Neural progenitor cell (in vitro differentiated cells): ENCODE measurements at places on chromosomes 3 and 15.

DNA sequence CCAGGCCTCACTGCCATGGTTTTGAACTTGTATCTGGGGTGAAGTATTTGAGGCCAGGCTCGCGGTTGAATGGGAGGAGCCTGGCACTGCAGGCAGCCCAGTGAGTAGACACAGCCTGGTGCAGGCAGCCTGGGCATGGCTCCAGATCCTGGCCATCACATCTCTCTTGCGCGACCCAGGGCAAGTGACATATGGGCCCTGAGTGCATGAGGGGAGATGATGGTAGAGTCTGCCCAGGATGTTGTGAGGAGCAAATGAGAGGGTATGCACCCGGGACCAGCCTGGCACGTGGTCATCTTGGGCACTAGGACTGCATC lies 103.5 kb downstream of the TBC1D2B start:
- DNase-seq, result no peak

- DNase-seq, result no peak
These were observed 53.9 kb upstream of the GRM7 start for GRCh38 chr3:6806991-6807390.

GRCh38 chr3:138477120-138477519 lies 42.7 kb downstream of the ESYT3 start:
- no peak for DNase-seq

- DNase-seq, result no peak
These were observed 15.9 kb downstream of the SCG3 start for GRCh38 chr15:51697163-51697562.

DNA sequence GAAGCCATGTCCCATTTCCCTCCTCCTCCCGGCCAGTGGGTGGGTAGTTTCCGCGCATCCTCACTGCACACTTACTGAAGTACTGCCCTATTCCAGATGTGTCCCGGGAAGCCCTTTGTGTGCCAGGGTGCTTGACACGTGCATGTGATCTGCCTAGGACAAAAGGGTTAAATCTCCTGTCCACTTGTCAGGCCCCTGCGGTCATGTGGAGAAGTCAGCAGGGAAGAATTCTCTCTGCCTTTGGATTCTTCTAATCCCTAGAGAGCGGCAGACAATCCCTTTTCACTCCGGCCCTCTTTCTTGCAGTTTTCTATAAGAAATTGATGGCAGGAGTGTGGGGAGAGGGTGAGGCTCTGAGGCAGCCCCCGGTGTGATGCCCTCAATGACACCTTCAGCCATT lies 19.8 kb downstream of the ST8SIA2 start:
- peak; percentile 94 for DNase-seq

GRCh38 chr3:184552296-184552695 lies 9.3 kb upstream of the EPHB3 start:
- DNase-seq, result no peak

DNA sequence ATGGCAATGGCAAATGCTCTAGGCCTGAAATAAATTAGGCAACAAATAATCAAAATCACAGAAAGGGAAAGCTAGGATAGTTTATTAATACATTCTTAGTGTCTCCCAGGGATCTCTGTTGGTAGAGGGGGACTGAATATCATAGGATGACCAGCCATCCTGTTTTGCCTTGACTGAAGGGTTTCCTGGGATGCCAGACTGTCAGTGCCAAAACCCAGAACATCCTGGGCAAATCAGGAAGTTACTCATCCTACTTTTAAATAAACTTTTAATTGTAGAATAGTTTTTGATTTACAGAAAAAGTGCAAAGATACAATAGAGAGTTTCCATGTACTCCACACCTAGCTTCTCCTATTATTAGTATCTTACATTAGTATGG lies 21.8 kb upstream of the SIAH2 start:
- DNase-seq, result no peak

- DNase-seq, result no peak
These were observed 39.3 kb downstream of the ADCY5 start for GRCh38 chr3:123409443-123410148.

GRCh38 chr3:152772674-152773225 lies 62.2 kb upstream of the P2RY1 start:
- no peak for DNase-seq

DNA sequence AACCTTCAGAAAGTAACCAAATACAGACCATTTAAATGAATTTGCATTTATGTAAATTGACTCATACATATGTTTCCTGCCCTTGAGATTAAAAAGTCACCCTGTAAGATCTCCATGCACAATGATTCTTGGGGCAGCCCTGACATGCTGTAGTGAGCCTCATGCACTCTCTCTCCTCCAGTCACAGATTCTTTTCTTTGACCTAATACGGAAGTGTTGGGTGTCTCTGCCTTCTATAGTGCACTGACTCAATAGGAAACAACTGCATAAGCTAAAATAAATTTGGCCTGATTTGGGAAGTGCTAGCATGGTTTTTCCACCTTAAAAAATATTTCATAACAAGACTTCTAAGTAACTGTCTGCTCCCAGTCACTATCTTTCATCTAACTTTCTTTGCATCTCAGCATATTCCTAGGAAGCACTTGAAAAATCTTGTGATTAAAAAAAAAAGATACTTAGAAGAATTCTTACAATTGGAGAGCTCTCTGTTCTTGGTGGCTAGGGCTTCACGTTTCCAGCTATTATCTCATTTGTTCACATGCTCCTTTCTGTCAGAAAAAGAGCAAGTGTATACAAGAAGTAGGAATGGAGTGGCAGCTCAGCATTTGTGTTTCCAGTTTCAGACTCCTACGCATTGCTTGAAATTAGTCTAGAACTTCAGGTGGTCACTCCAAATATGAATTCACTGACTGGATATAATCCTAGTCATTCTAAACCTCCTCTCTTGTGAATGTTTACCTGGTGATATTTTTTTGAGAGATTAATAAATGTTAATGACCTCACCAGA lies 207.9 kb upstream of the COL8A1 start:
- no peak for DNase-seq

DNA sequence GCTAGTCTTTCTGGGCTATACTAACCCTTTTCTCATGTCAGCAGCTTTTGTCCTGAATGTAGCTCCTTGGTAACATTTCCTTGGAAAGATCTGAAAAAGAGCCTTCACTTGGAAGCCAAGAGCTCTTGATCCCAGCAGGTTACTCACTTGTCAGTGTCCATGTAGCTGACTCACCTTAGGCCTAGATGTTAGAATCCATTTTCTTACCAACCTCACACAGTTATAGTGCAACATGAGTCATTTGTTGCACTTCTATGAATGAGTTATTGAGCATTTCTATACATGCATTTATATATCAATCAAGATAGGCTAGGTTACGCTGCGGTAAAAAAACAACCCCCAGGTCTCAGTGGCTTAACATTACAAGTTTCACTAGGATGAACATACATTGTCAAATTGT lies 106.8 kb upstream of the SLC7A14 start:
- DNase-seq, result no peak

- DNase-seq, result no peak
These were observed 105.6 kb upstream of the BFSP2 start for GRCh38 chr3:133294253-133294652.

DNA sequence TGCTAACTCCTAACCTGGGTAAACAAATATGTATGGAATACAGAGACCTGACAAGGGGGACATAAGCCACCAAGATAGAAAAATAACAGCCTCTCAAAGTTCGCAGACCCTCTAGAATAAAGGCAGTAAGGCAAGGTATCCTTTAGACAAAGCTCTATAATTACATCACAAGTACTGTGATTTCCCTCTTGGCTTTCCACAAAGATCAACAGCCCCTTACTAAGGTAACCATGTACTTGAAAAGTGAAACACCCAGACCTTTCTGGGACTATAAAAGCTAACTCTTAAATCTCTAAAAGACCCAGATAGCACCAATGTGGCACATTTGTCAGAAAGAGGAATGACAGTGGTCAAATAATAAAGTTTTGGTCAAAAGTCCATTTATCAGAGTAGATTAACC lies 51.9 kb downstream of the TBL1XR1 start:
- no peak for DNase-seq

DNA sequence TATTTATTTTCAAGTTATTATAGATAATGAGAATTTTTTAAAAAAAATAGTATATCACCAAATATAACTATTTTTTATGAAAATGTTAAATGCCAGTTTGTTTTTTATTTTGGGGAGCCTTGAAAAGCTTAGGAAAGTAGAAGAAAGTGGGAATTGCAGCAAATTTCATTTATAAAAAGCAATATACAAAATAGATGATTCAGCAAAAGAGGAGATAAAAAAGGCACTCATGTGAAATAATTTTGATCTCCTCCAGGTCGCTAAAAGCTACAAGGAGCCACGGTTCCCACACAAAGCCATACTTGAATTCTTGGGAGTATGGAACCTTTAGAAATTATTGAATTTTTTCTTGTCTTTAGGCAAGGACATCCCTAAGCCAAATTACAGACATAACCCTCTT lies 625.0 kb upstream of the SGO1 start:
- DNase-seq, result no peak

DNA sequence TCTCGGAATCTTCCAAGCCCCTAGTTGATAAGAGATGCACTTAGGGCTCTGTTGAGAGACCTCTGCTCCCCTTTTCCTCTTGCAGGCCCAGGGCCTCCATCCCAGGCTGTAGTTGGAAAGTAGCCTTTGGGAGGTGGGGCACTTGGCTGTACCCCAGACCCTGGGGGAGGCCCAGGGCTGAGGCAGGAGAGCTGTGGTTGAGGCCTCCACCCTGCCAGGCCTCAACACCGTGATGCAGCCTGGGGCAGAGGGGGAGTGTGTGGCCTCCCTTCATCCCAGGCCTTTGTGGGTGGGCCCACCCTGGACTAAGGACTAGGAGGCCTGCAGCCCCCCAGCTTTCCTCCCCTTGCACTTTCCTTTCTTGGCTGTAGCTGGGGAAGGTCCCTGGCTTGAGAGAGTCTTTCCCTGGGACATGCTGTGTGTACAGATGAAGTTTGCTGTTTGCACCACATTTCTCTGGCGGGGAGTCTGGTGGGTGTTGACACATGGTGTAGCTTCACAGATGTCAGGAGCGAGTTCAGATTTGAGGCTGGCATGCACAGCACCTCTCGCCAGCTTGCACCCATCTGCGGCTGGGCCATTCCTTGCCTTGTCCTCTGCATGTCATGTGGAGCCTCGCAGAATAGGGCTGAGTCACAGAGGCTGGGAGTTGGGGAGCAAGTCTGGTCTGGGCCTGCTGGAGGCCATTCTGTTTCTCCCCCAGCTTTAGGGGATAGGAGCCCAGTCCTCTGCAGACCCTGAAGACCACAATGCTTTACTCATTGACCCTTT lies 13.7 kb downstream of the PLEKHO2 start:
- DNase-seq, result peak; percentile 1

DNA sequence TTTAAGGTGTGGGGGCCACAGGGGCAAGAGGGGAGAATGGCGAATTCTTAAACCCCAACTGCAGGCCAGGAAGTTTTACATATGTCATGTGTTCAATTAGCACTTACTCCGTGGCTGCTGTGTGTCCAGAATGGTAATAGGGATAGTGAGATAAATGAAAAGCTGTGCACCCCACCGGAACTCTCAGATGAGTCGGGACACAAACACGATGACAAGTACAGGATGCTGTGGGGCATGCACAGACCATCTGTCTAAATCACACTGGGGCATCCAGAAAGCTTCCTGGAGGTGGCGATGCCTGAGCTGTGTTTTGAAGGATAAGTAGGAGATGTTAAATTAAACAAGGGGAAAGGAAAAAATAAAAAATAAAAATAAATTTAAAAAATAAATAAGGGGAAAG lies 18.3 kb upstream of the TMEM158 start:
- no peak for DNase-seq

DNA sequence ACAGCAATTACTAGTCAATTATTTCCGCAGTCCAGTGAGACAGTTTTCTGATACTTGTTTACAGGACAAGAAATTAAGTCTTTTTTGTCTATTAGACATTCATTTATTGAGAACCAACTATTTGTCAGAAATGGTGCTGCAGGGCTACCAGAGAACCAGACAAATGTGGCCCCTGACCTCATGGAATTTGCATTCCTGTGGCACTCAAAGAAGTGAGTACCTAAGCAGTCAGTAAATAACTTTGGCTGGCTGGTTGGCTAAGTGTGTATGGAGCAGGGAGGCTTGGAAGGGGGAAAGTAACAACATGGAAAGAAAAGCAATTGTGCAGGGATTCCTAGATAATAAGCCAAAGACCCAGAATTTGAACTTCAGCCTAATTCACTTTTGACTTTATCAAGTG lies 837.0 kb upstream of the CFAP20DC start:
- no peak for DNase-seq

DNA sequence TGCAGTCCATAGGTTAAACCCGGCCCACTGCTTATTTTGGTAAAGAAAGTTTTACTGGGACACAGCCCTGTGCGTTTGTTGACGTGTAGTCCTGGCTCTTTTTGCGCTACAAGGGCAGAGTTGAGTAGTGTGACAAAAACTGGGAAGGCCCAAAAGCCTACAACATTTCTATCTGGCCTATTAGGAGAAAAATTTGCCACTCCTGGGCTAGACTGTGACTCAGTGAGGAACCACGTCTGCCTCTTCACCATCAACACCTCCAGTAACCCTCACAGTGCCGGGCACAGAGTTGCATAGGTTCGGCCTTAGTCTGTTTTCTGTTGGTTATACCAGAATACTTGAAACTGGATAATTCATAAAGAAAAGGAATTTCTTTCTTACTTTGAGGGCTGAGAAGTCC lies 110.3 kb downstream of the TOP2B start:
- DNase-seq, result no peak

DNA sequence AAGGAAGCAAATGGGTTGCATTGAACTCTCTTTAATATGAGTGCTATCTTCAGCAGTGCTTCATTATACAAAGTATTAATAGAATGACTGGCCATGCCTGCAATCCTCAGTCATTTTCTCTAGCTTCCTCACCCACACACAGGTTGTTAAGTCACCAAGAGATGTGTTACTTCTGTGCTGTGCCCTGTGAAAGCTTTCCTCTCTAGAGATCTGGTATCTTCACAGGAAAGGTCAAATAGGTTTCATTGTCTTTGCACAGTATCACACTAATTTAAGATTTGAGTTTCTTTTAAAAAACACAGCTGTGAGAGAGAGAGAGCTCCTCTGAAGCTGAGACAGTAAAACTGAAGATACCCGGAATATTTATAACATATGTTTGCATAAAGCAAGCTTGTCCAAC lies 278.6 kb downstream of the CNTN4 start:
- DNase-seq, result no peak

GRCh38 chr3:37813403-37813802 lies 48.3 kb upstream of the CTDSPL start:
- DNase-seq, result no peak

DNA sequence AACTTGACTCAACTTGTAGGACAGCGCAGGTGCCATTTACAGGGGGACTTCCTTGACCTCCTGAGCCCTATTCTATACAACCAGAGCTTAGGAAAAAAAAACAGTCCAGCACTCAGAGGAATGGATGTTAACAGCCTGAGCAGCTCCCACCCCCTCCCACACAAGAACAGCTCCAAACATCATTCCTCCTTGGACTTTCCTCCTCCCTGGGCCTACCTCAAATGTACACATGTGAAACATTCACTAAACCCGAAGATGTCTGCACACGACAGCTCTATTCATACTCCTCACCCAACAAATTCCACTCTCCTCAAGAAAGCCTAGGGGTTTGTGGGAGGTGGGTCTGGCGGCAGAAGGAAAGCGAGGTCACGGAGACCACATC lies 503 bp upstream of the ATRIP start:
- DNase-seq, result no peak

DNA sequence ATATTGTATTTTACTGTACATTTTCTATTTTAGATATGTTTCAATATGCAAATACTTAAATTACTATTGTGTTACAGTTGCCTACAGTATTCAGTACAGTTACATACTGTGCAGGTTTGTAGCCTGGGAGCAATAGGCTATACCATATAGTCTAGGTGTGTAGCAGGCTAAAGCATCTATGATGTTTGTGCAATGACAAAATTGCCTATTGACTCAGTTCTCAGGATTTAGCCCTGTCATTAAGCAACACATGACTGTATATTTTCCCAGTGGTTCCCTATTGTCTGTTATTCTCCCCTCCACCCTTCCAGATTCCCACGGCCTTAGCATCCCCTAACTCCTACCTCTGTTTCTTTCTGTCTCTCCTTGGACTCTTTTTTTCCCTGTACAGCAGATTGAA lies 10.7 kb downstream of the MOBP start:
- DNase-seq, result no peak
